ENCODE measurements at places on chromosomes 7 and 10.

DNA sequence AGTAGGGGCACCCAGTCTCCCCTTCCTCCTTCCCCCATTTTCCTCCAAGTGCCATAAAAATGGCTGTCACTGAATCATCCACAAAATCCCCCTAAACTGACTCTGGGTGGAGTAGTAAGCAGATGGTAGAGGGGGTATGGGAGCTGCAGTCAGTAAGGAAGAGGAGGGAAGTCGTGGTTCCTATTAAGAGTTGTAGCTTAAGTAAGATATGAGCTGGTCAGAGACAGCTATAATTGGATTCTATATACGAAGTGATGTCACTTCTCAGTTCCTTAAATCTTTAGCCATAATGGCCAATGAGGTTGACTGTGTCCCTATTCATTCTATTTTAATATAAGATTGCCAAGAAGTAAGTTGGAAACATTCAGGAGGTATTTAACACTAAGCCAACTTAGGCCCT is 131.7 kb downstream of the SLC16A9 start:
- DNase-seq: no peak

DNA sequence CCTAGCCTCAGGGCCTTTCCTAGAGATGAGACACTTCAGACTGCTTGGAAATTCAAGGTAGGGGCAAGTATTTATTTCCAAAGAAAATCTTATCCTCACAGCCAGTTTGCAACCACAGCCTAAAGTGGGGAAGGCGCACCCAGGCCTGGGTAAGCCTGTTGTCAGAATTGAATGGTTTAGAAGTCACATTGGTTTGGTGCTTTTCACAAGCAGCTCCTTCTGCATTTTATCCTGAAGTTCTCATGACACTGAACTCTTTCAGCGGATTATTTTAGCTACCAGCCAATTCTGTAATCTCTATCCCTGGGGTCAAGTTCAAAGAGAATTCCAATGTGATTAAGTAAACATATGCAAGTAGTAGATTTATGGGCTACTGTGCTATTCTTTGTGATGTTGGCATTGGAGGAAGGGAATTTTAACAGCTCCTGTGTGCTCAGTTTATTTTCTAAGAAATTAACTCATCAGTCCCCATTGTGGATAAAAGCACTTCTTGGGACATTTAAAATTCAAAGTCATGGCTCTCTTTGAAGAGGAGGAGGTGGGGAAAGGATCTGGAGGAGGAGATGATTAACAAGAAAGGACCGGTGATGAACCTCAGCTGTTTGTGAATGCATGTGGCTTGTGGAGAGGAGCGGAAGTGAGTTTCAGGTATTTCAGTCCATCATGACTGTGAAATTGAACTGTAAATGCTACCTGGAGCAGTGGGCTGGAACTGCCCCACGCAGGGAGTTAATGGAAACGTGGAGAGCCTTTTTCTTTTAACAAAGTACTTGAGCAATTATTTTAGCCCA is 90.2 kb upstream of the CACUL1 start:
- DNase-seq: peak; percentile 90

DNA sequence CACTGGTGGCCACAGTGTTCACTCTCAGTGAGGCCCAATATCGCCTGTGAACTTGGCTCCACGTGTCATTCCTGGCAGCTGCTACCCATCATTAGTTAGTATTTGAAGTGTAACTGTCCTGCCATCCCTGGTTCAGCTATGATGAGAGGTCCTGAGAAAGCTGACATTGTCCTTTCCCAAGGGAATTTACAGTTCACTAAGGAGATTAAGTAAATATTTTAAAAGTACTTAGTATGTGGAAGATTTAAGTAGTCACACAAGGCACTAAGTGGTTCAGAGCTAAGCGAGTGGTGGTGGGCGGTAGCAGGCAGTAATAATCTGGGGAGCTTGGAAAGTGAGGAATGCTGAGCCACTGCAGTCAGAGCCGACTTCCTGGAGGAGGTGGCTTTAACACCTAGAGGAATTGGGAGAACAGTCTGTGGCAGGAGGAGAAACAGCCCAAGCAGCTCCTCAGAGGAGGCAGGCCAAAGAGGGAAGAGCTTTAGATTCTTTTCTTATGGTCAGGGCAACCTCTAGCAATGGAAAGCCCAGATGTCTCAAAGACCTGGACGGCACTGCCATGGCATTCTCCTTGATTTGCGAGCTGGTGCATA is 519.7 kb downstream of the LRMDA start:
- no peak for DNase-seq

DNA sequence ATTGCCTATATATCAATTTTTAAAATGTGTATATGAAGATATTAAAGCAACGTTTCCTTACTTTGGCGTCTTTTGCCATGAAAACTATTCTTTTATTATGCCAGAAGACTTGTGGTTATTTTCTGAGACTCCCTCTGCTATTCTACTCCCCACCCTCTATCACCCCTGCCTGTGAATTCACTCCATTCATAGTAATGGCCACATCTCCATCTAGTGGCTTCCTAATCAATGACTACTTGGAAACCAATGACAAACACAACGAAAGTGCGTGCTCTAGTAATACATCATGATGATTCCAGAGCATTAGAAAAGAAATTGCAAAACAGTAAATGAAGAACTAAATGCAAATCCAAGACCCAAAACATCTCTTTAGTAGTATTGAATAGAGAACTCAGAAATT is 186.7 kb upstream of the HGF start:
- peak; percentile 33 for DNase-seq

DNA sequence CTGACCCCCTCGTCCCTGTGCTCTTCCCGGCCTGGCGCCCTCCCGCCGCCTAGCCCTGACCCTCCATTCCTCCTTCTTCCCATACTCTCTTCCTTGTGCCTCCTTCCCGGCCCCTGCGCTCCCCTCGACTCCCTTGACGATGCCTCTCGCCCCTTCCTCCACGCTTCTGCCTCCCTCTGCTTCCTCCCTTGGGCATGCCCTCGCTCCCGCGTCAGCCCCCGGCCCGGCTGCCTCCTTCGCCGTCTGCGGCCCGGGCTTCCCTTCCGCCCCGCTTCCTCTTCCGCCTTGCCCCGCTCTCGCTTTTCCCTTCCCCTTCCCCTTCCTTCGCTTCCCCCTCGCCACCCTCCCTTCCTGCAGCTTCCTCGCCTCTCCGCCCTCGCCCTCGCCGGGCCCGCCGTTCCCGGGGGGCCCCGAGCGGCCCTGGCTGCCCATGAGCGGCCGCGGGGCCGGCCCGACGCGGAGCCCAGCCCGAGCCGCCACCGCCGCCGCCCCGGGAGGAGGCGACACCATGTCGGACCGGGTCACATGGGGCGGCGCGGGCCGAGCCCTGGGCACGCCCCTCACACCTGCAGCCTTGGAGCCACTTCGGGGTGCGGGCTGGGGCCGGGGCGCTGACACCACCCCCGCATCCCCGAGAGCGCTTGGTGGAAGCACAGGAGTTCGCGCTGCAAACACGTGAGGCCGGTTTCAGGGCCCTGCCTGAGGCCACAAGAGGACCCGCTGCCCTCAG is at the start of gene FBXW4:
TSS of gene FBXW4 (minus strand) at position 497 of the 730 bp plus-strand sequence. CDS start at position 432, 65 bp downstream.
- no peak for DNase-seq

DNA sequence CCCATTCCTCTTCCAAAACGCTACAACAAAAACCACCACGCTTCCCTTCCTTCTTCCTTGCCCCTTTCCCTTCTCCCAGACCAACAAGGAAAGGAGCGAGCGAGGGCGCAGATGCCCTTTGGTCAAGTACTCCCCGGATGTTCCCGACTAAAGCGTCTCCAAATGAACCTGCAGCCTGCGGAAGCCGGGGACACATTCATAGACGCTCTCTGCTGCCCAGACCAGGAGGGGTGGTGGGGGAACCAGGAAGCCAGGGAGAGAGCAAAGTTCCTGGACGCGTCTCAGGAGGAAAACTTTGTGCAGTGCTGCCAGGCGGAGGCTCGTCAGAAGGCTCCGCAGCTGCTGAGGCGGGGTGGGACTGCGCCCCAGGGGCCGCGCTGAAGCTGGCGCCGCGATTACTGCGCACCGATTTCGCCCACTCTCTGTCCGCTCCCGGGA is 754 bp downstream of the SEMA3D start:
- DNase-seq: peak; percentile 23

- peak; percentile 69 for DNase-seq
Observed at GRCh38 chr10:28914701-28915100, 237.4 kb downstream of the BAMBI start.

GRCh38 chr10:102287538-102287937 is 42.2 kb downstream of the GBF1 start:
- no peak for DNase-seq

GRCh38 chr7:128271942-128272481 is 30.9 kb downstream of the LEP start:
- DNase-seq: no peak

GRCh38 chr7:153090764-153091163 is 331.2 kb downstream of the ACTR3B start:
- no peak for DNase-seq

- DNase-seq: peak; percentile 89
Observed at GRCh38 chr10:28769091-28769604, 91.8 kb downstream of the BAMBI start.

DNA sequence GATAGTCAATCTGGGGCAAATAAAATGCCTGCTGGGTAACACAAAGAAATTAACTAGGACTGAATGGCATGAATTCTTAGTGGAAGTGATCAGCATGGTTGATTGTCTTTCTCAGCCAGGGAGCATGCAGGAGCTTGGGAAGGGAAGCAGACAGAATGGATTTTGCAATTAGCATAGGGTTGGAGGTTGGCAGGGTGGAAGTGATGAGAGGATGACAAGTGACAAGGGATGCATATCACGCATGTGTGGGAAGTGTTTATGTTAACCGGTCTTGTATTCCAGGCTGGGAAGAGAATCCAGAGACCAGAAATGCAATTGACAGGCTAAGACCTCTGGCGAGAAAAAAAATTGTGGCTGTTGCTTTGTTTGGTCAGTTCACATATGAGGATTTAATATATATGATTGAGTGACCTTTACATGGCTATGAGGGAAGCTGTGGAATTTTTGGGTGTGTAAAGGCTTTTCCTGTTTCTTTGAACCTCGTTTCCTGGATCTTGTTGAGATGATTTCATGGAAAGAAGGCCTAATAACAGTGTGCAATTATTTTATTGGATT is 8.3 kb downstream of the MDFIC start:
- DNase-seq: no peak

DNA sequence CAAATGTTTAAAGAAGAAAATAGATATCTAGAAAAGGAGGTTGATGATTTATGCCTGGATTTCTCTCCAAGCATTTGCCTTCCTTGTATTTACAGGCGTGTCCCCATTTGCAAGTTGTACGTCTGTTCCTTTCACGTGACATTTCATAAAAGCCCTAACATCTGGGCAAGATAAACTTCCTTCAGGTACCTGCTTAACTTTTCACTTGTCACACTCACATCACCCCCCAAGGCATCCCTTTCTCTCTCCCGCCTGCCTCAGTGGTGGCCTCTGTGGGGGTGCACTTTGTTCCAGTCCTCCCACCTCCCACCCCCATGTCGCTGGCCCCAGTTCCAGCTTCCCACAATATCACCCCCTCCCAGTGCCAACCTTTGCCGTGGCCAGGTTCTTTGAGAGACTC is 6.7 kb downstream of the TWIST1 start:
- no peak for DNase-seq

DNA sequence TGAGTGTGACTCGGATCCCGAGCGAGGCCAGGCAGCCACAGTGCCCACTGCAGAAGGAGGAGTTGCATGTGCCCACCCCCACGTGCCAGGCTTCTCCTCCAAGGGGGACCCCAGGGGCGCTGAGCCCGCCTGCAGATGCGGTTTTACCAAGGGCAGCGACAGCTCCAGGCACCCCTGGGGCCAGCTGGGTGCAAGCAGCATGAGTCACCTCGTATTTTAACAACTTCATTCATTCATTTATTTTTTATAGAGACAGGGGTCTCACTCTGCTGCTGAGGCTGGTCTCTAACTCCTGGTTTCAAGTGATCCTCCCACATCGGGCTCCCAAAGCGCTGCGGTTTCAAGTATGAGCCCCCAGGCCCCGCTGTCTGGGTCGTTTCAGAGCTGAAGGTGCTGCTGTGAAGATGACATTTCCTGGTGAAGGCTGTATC is 1.3 kb upstream of the FOXL3 start:
- DNase-seq: no peak

- DNase-seq: no peak
Observed at GRCh38 chr7:35785250-35785649, 15.6 kb upstream of the SEPTIN7 start.

- peak; percentile 66 for DNase-seq
Observed at GRCh38 chr10:97612386-97612785, 20.9 kb downstream of the MORN4 start.

GRCh38 chr10:100636848-100637553 is 101.3 kb downstream of the HIF1AN start:
- no peak for DNase-seq

GRCh38 chr7:91847231-91847630 is 33.3 kb downstream of the MTERF1 start:
- no peak for DNase-seq

GRCh38 chr7:22900101-22900500 is 77.5 kb upstream of the TOMM7 start:
- DNase-seq: no peak

- peak; percentile 19 for DNase-seq
Observed at GRCh38 chr10:62335326-62335725, 38.8 kb upstream of the ZNF365 start.

- no peak for DNase-seq
Observed at GRCh38 chr10:33661580-33662336, 327.3 kb upstream of the NRP1 start.
